ENCODE measurements at places on chromosomes 13 and 19.

- H3K27ac ChIP-seq, result no peak overlapping the region
- H3K4me3 ChIP-seq, result no peak overlapping the region
- peaks cover 10% of the 10 kb centered on the region for H3K4me1 ChIP-seq
- DNase-seq, result no peak
- H3K27me3 ChIP-seq, result no peaks in the 10 kb centered on the region
These were observed 33.9 kb downstream of the GPR12 start for GRCh38 chr13:26726684-26727083.

DNA sequence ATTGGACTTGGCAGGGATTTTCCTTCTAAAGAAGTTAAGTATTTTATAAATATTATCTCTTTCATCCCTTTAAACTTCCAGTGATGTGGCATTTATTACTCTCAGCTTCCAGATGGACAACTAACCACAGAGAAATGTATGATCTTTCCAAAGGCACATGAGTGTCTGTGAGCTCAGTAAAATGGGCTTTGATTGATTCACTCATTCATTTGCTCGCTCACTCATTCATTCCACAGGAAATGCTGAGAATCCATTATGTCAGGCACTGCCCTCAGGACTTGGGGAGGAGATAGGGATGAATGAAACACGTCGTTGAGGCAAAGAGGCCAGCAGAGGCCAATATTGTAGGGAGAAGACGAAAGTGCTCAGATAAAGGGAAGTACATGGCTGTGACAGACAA lies 359.3 kb downstream of the EFNB2 start:
- no peaks in the 10 kb centered on the region for H3K36me3 ChIP-seq
- no peak for DNase-seq
- no peak overlapping the region for H3K4me3 ChIP-seq
- H3K4me1 ChIP-seq, result no peaks in the 10 kb centered on the region
- no peak overlapping the region for H3K27ac ChIP-seq
- H3K27me3 ChIP-seq, result no peaks in the 10 kb centered on the region

GRCh38 chr13:74131227-74131626 lies 3.0 kb downstream of the KLF12 start:
- peak overlapping the region; percentile 91 for H3K27ac ChIP-seq
- no peaks in the 10 kb centered on the region for H3K27me3 ChIP-seq

DNA sequence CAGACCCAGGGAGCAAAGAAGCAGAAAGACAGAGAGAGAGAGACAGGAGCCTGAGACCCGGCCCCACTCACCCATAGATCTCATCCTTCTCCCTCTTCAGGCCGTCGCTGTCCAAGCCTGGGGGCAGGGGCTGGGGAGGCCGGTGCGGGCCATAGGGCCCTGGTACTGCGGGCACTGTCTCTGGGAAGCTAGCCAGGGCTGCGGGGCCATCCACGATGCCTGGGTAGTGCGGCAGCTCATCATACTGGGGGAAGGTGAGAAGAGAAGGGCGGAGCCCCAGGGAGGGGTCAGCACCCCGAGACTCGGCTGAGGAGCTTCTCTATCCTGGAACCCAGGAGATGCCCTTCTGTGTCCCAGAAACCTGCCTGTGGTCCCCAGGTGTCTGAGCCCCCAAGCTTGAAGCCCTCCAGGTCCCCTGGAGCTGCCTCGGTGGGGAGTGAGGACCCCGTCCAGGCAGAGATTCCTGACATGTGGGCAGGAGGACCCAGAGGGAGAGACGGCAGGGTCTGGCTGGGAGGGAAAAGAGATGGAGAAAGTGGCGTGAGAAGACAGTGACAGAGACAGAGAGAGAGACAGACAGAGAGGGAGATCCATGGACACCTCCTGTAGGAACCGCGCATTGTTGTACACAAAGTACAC lies 2.1 kb downstream of the MEIS3 start:
- no peak overlapping the region for H3K27ac ChIP-seq
- H3K36me3 ChIP-seq, result no peaks in the 10 kb centered on the region
- DNase-seq, result no peak
- no peak overlapping the region for H3K4me3 ChIP-seq

DNA sequence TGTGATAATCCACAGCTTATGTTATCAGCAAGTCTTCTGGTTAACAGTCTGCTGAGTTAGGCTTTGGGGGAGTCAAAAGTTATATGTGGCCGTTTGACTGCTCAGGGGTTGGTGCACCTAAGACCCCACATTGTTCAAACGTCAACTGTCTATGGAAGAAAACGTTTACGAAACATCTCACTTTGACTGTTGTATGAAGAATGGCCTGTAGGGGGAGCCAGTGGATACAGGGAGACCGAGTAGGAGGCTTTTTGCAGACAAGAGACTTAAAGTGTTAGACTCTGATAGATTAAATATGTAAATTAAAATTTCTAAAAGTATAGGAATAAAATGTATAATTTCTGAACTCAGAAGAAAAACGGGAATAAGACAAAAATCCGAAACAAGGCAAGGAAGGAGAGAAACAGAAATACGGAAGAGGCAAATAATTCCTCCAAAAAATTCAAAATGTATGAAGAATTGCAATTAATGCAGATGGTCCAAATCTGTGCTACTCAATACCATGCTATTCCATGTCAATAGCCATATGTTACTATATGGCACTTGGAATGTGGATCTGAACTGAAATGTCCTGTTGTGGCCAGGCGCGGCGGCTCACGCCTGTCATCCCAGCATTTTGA lies 37.8 kb downstream of the TNFSF14 start:
- H3K27me3 ChIP-seq, result no peaks in the 10 kb centered on the region
- no peaks in the 10 kb centered on the region for H3K36me3 ChIP-seq
- H3K4me1 ChIP-seq, result no peaks in the 10 kb centered on the region
- H3K27ac ChIP-seq, result no peak overlapping the region
- DNase-seq, result peak; percentile 71

DNA sequence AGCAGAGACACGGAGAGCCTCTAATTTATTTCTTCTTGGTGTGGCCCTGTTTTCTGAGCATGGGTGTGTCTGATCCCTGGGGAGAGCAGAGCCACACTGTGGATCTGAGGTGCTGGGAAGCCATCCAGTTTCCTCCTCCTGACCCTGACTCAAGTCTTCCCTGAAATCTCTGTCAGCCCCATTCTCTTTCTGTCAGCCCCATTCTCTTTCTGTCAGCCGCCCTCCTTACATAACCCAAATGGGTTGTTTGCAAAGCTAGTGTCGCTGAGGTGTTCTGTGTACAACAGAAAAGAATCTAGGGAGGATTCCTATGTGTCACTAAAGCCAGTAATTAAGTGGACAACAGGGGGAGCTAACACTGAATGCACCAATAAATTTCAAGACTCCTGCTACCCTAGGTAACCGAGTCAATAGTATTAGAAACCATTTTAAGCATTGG lies 50.2 kb downstream of the LRCH1 start:
- H3K4me3 ChIP-seq, result no peak overlapping the region
- no peaks in the 10 kb centered on the region for H3K27me3 ChIP-seq
- H3K4me1 ChIP-seq, result peaks cover 40% of the 10 kb centered on the region
- no peak overlapping the region for H3K27ac ChIP-seq

DNA sequence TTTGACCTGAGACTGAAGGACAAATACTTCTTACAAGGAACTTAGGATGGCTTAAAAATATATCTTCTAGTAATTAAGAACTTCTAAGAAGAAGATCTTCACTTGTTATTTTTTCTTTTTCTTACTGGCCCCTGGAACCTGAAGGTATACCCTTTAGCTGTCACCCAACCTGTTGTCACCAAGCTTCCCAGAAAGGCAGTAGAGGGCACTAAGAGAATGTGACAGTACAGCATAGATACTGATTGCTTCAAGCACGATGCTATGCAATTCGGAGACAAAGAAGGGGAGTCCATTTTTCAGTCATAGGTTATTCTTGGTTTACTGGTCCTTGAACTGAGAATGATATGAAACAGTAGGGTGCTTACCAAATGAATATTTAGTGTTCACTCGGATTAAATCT lies 208.3 kb upstream of the PCDH9 start:
- no peak for DNase-seq
- no peaks in the 10 kb centered on the region for H3K36me3 ChIP-seq
- H3K27me3 ChIP-seq, result no peaks in the 10 kb centered on the region
- H3K4me3 ChIP-seq, result no peak overlapping the region

DNA sequence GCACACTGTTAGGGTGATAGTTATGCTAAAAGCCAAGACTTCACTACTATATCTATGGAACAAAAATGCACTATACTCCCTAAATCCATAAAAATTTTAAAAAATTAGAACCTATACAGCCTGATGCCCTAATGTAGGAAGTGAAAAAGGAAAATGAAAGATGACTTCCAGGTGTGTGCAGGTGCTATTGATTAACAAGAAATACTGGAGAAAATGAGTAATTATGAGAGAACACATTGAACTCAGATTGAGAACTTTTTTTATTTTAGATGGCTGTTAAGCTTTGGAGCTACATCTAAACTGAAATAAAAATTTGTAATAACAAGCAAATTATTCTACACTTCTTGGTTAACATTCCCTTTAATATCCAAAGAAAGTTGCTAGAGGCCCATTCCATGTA lies 1015.7 kb downstream of the PCDH9 start:
- H3K27me3 ChIP-seq, result no peaks in the 10 kb centered on the region
- no peaks in the 10 kb centered on the region for H3K4me1 ChIP-seq
- DNase-seq, result no peak
- H3K4me3 ChIP-seq, result no peak overlapping the region
- no peak overlapping the region for H3K27ac ChIP-seq

DNA sequence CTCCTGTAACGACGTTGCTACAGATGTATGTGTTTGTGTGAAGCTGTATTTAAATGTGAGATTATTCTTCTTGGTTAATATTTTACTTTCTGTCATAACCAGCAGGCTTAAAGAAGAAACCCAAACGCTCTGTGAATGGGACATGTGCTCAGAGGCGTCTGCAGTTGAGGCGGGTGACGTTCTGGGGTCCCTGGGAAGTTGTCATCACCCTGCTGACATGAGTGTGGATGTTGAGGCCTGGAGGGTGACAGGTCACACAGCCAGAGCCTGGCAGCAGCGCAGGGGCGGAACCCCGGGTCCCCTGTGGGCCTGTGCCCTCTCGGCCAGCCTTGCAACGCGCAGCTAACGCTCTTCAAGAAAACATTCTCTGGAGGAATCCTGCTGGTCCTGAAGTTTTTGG lies 16.6 kb downstream of the RASA3 start:
- no peaks in the 10 kb centered on the region for H3K27me3 ChIP-seq
- H3K36me3 ChIP-seq, result peaks cover 43% of the 10 kb centered on the region
- DNase-seq, result no peak
- peak overlapping the region; percentile 24 for H3K27ac ChIP-seq
- H3K4me3 ChIP-seq, result no peak overlapping the region

DNA sequence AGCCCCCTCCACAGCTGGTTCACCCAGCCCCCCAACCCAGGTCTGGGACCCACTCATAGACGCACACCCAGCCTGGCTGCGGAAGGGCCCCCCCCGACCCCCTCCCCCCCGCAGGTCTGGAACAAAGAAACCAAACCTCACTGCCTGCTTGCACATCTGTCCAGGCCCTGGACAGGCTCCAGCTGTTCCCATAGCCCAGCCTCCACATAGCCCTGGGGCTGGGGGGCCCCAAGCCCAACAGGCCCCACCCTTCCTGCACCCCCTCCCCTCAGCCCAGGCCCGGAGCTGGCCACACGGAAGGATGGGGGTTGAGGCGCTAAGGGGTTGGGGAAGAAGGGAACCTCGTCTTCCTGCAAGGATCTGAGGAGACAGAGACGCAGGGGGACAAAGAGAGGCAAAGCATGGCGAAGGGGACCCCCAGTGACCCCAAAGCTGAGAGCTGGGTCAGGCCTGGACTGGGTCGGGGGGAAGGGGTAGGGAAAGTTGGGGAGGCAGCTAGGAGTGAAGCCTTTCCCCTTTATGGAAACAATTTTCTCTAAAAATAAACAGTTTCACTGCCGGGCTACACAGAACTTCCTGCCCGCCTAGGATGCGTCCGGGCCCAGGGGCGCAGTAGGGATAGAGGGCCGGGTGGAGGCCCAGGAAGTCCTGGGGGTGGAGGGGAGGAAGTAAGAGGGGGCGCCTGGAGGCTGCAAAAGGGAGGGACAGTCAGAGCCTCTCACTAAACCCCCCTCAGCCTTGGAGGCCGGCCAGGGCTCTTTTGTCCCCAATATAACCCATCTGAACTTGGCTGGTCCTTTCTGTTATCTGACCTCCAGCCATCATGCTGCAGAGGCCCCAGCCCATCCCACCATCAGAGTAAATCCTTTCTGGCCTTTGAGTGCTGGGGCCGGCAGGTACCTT lies 2.4 kb downstream of the KANK2 start:
- no peak for DNase-seq
- H3K36me3 ChIP-seq, result no peaks in the 10 kb centered on the region
- no peaks in the 10 kb centered on the region for H3K27me3 ChIP-seq
- H3K4me3 ChIP-seq, result no peak overlapping the region
- no peak overlapping the region for H3K27ac ChIP-seq
- H3K4me1 ChIP-seq, result peaks cover 9% of the 10 kb centered on the region

GRCh38 chr19:33750587-33751435 lies 45.9 kb upstream of the KCTD15 start:
- H3K4me1 ChIP-seq, result no peaks in the 10 kb centered on the region
- H3K36me3 ChIP-seq, result no peaks in the 10 kb centered on the region
- no peaks in the 10 kb centered on the region for H3K27me3 ChIP-seq
- peak; percentile 33 for DNase-seq
- H3K4me3 ChIP-seq, result no peak overlapping the region
- H3K27ac ChIP-seq, result no peak overlapping the region

GRCh38 chr19:5934069-5934401 lies 20.0 kb downstream of the CAPS start:
- H3K4me1 ChIP-seq, result no peaks in the 10 kb centered on the region
- no peak overlapping the region for H3K4me3 ChIP-seq
- no peak for DNase-seq
- no peaks in the 10 kb centered on the region for H3K27me3 ChIP-seq
- peaks cover 47% of the 10 kb centered on the region for H3K36me3 ChIP-seq
- H3K27ac ChIP-seq, result no peak overlapping the region

DNA sequence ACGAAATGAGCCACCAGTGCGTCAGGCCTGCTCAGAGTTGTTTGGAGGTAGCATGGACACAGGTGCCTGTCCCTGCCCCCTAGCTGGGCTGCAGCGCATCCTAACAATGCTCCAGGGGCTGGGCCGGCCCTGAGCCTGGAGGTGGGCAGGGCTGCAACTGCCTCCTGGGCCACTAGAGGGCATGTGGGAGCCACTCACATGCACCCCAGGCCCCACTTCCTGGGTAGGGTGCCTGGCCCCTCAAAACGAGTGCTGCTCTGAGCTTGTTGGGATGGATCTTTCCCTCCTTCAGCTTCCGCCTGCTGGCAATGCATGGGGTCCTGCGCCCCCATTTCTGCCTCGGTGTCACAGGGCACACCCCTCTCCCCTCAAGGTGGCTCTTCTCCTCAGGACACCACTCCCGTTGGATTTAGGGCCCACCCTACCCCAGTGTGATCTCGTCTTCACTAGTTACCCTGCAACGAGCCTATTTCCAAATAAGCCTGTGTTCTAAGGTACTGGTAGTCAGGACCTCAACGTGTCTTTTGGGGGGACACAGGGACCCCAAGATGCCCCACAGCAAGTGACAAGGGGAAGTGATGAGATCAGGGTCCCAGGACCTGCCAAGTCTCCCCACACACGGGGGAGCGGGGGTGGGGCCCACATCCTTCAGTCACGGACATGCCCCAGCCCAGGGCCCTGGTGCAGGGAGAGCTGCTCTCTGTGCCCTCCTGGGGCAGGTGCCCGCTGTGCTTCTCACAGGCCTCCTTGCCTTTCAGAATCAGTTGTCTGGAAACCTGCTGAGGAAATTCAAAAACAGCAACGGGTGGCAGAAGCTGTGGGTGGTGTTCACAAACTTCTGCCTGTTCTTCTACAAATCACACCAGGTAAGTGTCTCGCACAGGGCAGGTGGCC lies 131.3 kb downstream of the STK24 start:
- peaks cover 11% of the 10 kb centered on the region for H3K4me1 ChIP-seq
- H3K27me3 ChIP-seq, result no peaks in the 10 kb centered on the region
- no peak overlapping the region for H3K27ac ChIP-seq
- no peak overlapping the region for H3K4me3 ChIP-seq

GRCh38 chr19:43799502-43800142 lies 2.6 kb downstream of the LYPD5 start:
- peaks cover 7% of the 10 kb centered on the region for H3K4me1 ChIP-seq
- H3K4me3 ChIP-seq, result no peak overlapping the region
- H3K36me3 ChIP-seq, result no peaks in the 10 kb centered on the region
- no peak overlapping the region for H3K27ac ChIP-seq
